HCT116 (cell line): ENCODE measurements at places on chromosomes 7 and 10.

GRCh38 chr10:75181073-75181472, 29.5 kb upstream of the VDAC2 start:
- DNase-seq: no peak

DNA sequence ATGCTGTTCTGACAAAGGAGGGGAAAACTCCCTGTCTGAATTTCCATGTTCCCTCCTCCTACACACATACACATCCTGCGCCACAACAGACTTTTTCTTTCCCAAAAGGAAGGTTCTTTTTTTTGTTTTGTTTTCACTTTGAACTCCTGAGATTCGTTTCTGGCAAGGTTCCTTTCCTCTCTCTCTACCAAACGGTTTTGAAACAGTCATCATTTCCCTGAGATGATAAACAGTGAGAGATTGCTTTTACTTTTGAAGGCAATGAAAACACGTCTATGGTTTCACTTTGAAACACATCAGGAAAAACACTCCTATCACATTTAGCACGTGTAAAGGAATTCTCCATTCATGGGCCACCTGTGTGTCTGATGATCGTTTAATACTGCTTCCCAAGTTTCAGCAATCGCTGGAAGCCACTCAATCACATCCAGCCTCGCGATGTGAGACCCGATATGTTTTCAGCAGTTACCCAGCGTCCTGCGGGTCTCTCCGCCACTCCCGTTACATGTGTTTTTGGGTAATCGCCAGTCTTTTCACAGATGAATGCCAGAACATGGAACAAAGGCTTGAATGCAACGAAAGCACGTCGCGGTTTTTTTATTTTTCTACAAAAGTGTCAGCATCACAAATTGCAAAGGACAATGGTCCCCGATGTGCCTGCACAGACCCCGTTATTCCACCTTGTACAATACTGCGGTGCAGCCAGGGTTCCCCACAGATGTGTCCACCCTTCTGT, 62.8 kb upstream of the CUX1 start:
- no peak for DNase-seq

- no peak for DNase-seq
Observed at GRCh38 chr10:109215291-109216075, 707.8 kb downstream of the XPNPEP1 start.

GRCh38 chr7:79050603-79051002, 402.9 kb downstream of the MAGI2 start:
- DNase-seq: no peak

DNA sequence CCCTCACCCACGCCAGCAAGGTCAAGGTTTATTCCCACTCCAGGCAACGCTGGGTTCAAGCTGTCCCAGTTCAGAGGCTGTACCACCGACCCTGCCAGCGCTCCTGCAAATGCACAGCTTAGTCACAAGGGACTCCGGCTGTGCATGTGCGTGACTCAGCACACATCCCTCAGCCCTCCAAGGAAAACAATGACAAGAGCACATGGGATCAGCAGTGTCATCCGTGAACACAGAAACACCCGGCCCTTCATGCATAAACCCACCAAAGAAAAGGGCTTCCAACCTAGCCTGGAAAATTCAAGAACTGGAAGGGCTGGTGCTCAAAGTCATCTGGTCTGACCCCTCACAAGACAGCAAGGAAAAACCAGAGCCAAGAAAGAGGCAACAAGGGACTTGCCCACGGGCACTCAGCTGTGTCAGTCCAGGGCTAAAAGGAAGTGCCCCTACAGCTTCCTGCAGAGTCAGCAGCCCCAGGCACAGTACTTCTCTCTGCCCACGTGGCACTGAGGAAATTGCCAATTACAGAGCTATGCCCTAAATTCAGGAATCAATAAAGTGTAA, 106.1 kb downstream of the KCNMA1 start:
- DNase-seq: peak; percentile 60

DNA sequence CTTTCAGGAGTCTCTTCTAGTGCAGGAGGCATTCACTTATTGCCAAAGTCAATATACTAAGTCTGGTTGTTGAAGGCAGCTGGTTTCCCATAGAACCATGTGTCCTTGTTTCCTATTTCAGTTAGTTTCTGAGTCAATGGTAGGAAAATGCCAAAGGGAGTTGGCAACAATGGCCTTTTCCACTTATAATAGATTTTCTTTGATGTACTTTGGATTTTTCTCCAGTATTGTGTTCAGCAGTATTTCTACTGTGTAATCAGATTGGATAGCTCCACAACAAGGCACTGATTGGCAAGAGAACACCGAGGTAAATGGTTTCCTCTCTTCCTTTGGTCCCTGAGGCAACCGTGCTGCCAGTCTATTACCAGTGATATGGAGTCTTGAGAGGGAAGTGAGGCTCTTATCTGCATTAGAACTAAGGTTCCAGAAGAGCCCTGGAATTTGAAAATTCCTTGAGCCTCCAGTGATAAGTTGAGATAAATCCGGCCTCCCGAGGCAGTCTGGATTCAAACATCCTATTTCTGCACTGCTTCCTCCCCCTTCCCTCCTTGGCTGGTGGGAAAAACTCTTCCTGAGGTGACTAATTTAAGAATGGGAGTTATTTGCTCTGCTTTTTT, 7.9 kb upstream of the SEPTIN7 start:
- no peak for DNase-seq

GRCh38 chr10:19580691-19581090, 235.5 kb upstream of the PLXDC2 start:
- DNase-seq: no peak

DNA sequence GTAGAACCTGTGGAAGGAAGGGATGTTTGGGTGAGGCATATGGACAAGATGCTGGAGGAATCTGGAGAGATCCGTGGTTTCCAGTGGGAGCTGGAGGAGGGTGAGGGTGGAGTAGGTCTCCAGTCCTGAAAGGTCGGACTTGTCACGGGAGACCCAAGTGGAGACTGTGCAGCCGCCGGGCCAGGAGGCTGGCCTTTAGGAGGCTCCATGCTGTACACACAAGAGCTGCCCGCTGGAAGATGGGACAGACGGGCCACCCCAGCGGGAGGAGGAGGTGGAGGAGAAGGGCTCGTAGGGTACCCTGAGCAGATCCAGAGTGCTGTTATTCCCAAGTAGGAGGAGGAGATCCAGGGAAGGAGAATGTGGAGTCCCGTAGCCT, 106.7 kb downstream of the NKX6-2 start:
- DNase-seq: no peak

GRCh38 chr7:36400606-36401005, 10.9 kb downstream of the ANLN start:
- no peak for DNase-seq

DNA sequence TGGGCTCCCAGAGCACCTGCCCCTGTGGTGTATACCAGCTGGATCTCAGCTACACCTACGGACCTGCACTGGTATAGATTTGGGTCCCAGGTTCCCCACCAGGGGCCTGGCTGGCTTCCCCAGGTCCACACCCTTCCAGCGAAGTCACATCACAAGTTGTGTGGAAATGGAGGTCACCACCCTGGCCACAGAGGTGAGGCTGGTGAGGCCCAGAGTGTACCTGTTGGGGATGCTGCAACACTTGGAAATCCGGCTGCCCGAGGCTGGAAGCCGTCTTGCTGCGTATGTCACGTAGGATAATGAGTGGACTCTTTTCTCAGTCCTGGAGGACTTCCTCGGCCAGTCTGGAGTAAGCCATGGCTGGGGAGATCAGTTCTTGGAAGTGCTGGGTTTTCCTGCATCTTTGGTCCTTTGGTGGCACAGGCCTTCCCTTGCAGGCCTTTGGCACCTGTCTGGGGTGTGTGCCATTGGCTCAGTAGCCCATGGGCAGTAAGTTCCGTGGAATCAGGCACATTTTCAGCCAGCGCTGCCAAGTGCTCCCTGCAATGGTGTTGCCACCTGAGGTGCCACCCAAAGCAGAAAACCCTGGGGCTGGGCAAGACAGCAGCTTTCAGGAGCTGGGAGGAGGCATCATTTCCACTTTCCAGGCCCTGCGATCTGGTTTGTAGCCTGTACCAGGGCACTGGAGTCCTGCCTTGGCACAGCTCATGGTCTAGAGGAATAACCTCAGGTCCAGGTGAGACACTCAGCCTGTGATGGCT, 97.9 kb downstream of the LHPP start:
- DNase-seq: no peak

DNA sequence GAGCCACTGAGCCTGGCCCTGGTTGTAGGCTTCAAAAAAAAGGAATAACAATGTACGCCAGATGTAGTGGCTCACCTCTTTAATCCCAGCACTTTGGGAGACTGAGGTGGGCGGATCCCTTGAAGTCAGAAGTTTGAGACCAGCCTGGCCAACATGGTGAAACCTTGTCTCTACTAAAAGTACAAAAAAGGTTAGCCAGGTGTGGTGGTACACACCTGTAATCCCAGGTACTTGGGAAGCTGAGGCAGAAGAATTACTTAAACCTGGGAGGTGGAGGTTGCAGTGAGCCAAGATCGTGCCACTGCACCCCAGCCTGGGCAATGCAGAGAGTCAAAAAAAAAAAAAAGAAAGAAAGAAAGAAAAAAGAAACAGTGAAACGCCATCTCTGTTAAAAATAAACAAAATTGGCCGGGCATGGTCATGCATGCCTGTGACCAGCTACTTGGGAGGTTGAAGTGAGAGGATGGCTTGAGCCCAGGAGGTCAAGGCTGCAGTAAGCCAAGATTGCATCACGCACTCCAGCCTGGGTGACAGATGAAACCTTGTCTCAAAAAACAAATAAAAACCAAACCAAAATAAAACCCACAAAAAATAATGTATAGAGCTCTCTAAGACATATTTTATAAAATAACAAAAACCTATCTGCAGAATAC, 4.7 kb upstream of the KLHDC10 start:
- no peak for DNase-seq

DNA sequence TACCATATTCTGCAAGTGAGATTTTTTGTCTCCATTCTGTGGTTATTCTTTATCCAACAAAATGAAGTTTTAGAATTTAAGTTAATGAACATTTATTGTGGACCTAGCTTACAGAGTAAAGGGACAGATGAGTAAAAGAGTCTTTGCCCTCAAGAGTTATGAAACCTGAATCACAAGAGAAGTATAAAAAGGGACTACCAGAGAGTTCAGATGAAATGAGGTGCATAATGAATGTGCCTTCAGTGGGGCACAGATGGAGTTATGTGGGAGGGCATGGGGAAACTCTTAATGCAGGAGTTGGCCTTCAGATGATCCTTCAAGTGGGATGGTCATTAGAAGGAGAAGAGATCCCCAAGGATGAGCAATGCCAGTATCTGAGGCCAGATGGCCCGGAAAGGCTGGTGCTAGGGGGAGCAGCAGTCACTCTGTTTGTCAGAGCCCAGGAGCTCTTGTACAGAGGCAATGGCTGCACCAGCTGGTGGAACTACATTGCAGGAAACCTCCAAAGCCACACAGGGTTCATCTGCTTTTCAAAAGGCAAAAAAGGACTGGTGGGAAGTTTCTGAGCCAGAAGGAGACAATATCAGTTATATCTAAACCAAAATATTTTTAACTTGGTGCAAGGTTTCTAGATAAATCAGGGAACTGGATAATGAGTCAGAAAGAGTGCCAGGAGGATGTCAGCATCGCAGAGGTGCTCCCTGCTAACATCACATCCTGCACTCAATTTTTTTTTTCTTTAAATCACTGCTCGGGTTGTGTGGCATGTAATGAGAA, 162.0 kb downstream of the KLF6 start:
- no peak for DNase-seq

- no peak for DNase-seq
Observed at GRCh38 chr10:5897504-5897903, 7.5 kb downstream of the FBH1 start.

DNA sequence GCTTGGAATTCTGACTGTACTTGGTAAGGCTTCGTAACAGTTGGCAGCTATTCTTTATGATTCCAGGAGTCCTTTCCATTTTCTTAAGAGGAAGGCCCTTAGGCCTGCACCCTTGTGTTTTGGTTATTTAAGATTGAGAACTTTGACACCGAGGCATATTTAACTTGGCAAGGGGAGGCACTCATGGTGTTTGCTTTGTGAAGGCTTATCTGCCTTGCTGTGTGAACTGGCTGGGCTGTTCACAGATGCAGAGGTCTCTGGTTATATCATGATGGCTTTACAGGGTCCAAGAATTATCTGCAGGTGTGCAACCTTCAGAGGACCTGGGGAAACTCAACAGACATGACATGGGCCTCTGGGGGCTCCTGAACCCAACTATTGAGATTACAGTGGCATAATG, 833 bp upstream of the PNLIPRP1 start:
- no peak for DNase-seq

DNA sequence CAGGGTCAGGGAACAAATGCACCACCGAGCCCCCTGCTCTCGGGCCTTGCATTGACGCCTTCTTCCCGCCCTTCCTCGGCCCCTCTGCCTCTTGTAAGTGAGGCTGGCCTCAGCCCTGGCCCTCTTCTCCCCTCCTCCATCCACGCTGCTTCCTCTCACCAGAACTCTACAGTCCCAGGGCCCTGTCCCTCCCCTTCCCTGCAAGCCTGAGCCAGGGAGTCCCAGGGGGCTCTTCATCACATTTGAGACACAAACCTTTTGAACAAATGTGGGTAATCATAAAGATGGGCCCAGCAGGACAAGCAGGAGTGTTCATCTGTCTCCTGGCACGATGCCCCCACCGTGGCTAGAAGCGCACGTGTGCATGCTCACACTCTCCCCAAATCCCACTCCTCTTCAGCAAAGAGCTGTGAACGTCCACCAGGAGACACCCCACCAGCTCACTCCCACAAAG, 57.7 kb downstream of the SLIT1 start:
- no peak for DNase-seq

DNA sequence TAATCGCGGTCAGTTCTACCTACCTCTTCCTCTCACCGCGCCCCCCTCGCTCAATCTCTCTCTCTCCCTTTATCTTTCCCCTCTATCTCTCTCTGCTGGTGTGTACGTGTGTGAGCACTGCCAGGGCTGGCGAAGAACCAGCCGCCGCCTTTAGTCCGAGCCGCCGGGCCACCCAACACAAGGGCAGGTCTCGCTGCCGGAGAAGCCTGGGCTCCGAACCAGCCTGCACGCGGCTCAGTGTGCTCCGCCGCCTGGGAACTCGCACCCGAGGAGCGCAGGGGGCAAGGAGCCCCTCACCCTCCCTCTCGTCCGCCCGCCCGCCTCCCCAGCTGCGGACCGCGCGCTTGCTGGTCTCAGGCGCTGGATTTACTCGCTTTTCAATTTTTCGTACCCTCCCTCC, 1.7 kb downstream of the NXPH1 start:
- no peak for DNase-seq

GRCh38 chr10:28997734-28998133, 291.1 kb upstream of the LYZL1 start:
- DNase-seq: no peak

GRCh38 chr10:88523739-88524400, 59.2 kb downstream of the RNLS start:
- DNase-seq: no peak
